GM13977 (cell line): ENCODE measurements at places on chromosomes 6 and 20.

GRCh38 chr20:18001131-18001921 lies 32.5 kb downstream of the MGME1 start:
- no peak for DNase-seq

DNA sequence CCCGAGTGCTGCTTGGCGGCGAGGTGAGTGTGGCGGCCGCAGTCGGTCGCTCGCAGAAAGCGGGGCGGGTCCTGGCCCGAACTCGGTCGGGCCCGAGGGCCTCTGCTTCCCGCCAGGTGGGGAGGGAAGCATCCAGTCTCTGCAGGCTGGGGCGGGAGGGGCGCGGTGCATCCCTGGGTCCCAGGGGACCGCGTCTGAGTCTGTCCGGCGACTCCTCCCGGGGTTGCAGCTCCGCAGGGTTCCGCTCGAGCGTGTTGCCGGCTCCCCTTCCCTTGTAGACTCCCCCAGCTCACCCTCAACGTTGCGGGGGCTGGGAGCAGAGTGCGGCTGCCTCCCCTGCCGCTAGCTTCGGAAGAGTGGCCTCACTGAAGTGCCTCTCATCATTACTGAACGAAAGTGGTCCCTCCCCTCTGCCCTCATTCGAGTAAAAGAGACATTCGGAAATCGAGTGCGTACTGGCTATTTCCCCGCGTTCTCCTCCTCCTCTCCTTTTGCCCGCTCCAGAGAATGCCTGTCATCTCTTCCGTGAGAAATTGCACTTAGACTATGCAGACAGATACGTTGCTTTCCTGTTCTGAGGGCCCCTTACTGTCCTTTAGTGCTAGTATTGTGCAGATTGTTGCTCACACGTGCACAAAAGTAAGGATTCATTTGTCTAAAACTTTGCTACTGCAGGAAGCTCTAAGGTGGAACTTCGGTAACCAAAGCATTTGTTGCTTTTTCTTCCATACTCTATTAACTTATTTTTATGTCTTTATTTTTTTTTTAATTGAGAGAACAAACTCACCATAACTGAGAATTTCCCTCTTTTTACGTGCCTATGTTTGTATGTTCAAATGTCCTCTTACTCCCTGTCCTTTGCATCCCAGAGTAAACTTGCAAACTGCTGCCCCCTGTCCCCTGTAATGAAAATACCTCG lies 751 bp downstream of the MAP3K4 start:
- DNase-seq, result peak; percentile 54

DNA sequence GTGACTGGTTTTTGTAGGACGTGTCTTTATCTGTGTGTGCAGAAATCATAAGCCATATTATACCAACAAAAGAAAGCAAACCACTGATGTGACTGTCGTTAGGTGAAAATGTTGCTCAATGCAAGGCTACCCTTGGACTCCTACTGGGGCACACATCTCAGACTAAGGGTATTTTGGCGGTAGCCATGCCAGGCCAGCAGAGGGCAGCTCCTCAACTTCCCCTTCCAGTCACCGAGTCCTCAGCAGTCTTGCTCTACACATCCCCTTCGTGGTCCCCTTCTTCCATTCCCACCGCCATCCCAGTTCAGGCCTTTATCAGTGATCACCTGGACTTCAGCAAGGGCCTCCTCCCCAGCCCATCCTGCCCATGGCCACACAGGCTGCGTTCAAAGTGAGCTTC lies 113.7 kb upstream of the GGTLC1 start:
- no peak for DNase-seq

DNA sequence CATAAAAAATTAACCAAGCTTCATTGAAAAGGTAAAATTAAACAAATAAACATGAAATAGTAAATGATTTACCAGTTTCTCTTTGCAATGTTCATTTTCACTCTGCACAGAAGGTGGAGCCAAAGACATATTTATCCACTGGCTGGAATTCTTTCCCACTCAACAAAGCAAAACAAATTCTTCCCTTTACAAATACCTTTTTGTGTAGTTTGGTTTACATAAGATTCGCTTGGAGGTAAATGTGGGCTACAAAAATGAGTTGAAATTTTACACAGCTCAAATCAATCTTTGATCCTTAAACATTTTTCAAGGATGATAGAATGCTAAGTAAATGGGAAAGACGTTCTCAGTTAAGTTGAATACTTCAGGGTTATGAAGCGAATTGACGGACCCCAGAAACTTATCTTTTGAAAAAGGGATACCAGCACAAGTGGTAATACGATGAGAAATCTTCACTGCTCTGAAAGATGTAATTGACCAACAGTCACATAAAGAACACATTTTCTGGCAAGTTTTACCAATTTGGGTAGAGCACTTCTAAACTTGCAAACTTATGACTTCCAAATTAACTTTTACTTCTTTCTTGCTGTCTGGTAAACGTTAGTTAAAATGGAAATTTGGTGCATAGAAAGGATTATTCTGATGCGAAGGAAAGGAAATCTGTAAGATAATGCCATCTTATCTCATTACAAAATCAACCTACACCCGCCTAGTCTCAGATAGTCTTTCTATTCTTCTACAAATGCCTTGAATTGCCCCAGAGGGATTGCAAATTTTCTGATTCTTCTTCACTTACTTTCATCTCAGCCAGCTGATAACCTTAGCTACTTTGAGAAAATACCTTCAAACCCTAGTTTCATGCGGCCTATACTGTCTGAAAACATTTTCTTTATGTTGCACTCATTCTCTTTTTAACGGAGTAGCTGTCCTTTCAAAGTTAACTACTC lies 4.7 kb upstream of the GJA1 start:
- no peak for DNase-seq

GRCh38 chr20:37786043-37786442 lies 92.2 kb downstream of the CTNNBL1 start:
- no peak for DNase-seq

DNA sequence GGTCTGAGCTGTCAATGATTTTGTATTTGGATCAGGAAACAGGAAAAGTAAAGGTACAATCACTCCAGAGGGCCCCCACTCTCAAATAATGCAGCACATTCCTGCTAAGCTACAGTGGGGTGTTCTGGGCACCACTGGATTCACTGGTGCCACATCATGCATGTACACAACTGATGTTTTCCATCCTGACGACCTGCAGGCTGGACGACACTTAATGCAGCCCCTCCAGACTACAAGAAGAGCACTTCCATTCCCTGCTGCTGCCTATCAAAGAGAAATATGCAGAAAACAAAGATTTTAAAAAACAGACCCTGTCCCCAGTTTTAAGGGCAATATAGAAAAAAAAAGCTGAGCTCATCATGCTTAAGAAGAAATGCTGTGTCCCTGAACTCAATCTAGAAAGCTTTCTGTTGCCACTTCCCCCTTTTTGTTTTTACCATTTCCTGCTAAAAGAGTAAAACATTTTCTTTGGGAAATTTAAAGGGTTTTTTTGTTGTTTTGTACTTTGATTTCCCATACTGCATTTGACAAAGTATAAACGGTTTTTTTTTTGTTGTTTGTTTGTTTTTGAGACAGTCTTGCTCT lies 35.5 kb downstream of the ABHD12 start:
- DNase-seq, result no peak

DNA sequence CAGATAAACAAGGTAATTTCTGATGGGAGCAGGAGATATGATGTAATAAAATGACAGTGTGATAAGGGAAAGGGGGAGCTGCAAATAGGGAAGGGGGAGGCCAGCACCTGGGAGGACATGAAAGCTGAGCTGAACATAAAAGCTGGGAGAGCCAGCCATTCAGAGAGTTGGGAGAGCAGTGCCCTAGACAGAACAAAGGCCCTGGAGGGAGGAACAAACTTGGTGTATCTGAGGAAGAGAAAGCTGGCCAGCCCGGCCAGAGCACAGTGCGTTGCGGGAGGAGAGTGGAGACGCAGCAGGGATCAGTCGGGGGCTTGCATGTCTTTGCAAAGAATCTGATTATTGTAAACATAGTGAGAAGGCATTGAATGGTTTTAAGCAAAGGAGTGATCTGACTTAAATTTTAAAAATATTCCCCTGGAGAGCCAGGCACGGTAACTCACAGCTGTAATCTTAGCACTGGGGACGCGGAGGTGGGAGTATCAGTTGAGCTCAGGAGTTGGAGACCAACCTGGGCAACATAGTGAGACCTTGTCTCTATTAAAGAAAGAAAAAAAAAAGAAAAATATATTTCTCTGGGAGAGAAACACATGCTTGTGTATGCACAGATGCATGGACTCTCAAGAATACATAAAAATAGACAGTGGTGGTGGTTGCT lies 318.2 kb downstream of the ZFAND3 start:
- DNase-seq, result no peak

- no peak for DNase-seq
Observed at GRCh38 chr6:168272415-168273325, 46.9 kb downstream of the DACT2 start.

DNA sequence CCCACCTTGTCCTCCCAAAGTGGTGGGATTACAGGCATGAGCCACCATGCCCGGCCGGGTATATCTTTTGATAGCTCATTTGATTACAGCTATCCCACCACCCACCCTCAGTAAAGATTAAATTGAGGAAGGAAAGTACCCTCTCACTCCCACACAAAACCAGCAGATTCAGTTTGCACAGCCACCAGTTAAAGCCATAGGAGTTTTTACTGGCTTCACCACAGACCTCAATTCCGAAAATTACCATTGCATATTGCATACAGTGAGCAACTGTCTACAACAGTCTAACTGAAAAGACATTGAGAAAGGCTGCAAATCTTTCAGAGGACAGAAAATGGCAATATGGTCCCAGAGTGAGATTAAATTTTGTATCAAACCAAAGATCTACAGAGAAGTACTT lies 34.9 kb downstream of the ESF1 start:
- no peak for DNase-seq

DNA sequence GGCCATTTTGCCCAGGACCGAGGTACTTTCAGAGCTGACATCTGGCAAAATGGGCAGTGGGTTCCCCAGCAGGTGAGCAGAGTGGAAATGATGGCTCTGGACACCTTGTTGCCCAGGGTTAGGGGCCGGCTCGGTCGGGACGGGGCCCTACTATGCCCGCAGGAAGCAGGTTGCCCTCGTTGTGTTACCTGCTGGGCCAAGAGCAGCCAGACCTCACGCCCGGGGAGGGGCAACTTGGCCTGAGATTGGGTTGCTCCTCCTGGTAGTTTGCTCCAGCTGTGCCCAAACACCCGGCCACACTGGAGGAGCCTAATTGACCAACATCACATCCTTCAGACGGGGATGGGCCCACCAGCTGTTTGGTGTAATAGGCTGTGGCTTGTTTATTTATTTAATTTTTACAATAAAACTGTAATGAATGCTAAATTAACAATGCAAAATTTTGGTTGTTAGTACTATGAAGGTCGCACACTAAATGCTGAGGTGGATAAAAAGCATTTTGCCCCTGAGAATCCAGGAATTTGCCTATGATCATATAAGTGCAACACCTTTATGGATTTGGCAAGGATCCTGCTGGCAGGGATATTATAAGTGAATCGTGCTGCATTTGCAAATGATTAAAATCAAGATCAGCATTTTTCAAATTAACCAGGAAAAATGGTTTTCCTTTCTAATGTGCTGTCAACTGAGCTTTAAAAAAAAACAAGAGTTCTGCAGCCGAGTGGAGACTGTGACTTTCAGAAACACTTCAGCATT lies 26.6 kb upstream of the PCMTD2 start:
- DNase-seq, result no peak

DNA sequence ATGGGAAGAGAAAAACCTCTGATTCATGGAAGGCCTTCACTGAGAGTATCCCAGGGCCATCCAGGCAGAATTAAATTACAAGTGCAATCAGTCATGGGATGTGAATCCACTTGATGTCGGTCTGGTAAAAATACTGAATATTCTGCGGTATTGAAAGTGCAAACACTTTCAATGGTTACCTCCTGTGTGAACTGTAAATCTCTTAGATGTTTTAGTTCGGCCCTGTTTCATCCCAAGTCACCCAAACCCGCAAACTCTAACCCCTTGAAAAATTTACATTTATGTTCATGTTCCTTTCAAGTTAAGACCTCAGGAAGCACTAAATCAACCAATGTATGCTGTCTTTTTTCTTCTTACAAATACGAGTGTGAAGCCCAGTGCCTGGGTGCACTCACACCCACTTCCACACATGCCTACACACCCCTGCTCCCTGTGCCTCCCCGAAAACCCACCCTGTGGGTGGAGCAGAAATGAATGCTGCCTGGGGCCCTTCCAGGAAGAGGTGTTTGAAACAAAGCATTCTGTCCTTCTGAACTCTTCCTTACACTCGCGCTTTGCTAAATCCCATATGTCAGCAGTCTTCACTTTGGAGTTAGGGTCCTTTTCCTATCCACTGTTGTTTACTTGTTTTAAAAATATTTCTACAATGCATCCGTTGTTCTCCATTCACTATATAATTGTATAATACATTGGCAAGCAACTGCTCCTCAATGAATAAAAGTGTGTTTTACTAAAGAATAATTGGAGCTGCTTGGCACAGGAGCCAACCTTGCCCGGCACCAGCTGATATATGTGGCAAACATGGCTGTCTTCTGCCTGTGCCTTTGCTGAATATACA lies 62.7 kb downstream of the FYN start:
- DNase-seq, result no peak

DNA sequence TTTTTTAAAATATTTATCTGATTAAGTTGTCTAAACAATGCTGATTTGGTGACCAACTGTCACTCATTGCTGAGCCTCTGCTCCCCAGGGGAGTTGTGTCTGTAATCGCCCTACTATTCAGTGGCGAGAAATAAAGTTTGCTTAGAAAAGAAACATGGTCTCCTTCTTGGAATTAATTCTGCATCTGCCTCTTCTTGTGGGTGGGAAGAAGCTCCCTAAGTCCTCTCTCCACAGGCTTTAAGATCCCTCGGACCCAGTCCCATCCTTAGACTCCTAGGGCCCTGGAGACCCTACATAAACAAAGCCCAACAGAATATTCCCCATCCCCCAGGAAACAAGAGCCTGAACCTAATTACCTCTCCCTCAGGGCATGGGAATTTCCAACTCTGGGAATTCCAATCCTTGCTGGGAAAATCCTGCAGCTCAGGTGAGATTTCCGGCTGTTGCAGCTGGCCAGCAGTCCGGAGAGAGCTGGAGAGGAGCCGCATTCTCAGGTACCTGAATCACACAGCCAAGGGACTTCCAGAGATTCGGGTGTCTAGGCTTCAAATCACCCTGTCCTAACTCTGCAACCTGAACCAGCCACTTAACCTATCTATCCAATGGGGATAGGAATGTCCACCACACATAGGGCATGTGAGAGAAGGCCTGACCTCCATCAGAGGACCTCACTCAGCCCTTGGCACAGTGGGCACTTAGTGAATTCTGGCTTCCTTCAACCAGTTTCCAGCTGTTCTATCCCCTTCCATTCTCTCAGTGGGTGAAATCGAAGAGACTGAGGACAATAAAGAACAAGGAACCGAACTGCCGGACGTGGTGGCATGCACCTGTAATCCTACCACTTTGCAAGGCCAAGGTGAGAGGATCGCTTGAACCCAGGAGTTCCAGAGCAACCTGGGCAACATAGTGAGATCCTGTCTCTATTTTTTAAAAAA lies 3.1 kb downstream of the TNF start:
- no peak for DNase-seq
